Suppressor macrophage treated with lipopolysaccharide for 4 hours (primary cell): ENCODE measurements at places on chromosomes 6 and 20.

DNA sequence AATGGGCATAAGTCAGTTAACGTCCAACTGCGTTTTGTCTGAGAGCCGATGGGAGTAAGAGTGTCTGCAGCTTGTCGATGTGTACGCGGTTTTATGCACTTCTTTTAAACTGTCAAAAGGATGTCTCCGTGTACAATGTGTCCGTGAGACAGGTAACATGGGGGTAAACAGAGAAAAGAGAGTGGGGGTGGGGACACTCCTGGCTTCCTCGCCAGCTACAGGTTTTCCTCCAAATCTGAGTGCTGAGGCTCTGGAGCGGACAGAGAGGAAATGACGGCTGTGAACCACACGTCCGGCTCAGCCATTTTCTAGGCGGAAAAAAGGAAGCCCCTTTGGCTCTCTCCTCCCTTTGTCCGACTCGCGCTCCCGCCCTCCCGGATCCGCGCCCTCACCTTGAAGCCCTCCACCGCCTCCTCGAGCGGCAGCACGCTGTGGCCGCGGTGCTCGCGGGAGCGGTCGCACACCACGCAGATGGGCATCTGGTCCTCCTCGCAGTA lies 916 bp downstream of the TRIM27 start:
- peak; percentile 68 for DNase-seq

DNA sequence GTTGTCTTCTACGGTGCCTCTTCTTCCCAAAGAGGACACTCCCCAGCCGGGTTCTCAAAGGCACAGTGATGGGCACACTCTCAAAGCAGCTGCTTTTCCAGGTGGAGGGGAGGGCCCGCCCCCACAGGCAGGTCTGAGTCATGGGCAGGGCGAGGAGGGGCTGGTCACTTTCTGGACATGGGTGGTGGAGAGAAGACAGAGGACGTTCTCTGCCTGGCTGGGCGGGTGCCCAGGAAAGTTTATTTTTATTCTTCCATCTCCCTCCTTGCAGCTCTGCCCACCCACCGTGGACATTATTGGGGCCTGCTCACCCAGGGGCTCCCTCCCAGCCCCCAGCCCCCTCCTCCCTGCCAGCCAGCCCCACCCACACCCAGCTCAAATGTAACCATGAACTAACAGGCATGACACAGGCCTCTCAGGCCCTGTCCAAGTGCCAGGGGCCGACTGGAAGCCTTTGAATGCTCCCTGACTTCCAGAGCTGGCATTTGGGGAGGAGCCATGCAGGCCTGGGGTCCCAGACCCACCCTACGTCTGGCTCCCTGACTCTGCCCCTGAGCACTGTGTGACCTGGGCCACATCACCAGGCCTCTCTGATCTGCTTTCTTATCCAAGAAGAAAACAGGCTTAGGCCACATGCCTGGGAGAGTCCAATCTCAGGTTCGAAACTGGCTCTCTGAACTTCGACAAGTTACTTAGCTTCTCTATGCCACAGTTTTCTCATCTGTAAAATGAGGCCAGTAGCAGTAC lies 8.0 kb downstream of the TGM2 start:
- DNase-seq = no peak

DNA sequence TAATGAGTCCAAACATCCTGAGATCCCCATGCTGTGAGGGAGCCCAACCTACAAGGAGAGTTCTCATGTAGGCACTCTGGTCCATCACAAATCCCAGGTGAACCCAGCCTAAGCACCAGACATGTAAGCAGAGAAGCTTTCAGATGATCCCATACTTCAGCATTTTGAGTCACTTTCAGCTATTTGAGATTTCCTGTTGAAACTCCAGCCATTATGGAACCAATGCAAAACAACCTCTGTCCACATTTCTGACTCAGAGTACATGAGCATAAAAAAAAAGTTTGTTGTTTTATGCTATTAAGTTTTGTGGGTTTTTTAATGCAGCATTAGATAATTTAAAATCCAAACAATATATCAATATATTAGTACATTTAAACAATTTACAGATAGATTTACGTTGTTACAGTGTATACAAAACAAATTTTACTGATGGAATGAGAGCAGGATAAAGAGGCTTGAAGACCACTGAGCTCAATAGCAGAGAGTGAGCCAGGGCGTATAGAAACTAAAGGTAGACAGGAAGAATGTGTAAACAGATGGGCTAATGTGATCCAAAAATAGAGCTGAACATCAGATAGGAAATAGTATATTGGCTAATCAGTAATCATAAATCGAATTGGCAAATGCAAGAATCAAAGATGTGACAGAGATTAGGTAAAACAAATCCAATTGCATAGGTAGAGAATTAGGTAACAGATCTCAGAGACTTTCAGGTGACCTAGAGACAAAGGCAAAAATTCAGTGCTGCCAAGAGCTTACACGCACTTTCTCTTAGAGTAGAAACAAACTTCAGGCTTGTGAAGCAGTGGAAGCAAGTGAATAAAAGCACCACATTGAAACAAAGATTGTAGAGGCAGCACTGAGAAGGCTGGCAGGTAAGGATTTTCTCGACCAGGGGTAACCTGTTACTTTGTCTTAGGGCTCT lies 36.2 kb upstream of the PLCB1 start:
- DNase-seq = peak; percentile 35

DNA sequence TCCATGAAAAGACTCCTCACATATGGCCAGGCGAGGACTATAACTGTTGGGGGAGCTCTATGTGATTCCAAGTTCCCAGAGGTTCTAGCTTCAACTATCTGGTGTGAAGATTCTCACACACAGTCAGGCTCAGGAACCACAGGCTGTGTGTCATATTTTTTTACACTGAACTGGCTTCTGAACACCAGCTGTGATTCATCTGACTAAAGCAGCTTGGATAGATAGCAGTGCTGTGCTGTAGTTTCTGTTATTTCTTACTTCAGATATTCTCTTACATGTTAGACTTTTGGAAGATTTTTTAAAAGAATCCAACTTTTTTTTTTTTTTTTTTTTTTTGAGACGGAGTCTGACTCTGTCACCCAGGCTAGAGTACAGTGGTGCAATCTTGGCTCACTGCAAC lies 140.7 kb upstream of the MCHR2 start:
- no peak for DNase-seq

- no peak for DNase-seq
Measured at GRCh38 chr20:17523326-17523725, 7.9 kb downstream of the BFSP1 start.

DNA sequence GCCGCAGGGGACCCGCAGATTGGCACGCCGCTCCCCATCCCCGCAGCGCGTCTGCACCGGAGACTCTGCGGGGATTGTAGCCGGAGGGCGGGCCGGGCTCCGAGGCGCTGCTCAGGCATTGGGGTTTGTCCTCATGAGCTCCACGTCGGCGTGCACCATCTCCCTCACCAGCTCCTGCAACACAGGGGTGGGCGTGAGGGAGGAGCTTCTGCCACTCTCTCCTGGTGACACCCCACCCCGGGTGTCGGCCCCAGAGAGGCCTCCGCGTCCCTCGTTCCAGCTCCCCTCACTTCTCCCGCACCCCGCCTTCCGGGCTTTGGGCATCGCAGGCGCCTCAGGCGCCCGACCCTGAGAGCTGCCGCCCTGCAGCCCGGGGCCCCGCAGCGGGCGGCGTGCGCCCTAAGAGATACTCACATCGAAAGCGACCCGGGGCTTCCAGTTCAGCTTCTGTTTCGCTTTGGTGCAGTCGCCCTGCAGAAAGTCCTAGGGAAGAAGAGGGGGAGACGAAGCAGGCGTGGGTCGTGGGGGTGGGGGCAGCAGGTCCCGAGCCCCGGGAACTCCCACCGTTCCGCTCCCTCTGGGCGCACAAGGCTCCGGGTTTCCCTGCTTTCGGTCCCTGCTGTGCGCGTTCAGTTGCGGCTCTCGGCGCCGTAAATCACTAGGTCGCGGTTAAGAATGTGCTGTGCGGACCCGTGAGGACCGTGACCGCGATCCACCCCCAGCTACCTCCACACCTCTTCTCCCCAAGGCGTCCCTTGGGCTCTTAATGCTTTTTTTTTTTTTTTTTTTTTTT lies 14.5 kb downstream of the FOXC1 start:
- DNase-seq = peak; percentile 73

DNA sequence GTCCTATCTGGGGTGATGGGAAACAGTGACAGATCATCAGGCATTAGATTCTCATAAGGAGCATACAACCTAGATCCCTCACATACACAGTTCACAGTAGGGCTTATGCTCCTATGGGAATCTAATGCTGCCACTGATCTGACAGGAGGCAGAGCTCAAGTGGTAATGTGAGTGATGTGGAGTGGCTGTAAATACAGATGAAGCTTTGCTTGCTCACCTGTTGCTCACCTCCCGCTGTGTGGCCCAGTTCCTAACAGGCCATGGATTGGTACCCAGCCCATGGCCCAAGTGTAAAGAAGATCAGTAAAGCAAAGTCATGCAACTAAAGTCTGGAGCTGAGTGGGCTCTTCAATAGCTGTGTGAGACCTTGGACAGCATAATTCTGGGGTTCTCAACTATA lies 65.9 kb downstream of the PKIB start:
- no peak for DNase-seq

- DNase-seq = peak; percentile 39
Measured at GRCh38 chr6:146770965-146771735, 172.4 kb downstream of the ADGB start.

GRCh38 chr20:48278961-48279481 lies 493.7 kb upstream of the SULF2 start:
- DNase-seq = no peak

DNA sequence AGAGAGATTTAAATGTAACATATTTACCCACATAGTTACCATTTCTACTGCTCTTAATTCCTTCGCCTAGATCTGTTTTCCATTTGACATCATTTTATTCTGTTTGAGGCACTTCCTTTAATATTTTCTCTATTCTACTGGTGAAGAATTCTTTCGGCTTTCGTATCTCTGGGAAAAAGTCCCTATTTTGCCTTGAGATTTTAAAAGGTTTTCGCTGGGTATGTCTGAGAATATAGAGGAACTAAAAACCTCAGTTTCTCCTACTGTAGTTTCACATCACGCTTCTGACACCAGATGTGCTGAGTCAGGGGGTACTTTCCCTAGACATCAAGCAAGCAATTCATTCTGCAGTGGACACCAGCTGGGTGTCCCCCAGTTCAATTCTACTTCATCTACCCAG lies 61.7 kb downstream of the E2F3 start:
- peak; percentile 68 for DNase-seq

- peak; percentile 45 for DNase-seq
Measured at GRCh38 chr20:62627901-62628612, 14.2 kb upstream of the SLCO4A1 start.

DNA sequence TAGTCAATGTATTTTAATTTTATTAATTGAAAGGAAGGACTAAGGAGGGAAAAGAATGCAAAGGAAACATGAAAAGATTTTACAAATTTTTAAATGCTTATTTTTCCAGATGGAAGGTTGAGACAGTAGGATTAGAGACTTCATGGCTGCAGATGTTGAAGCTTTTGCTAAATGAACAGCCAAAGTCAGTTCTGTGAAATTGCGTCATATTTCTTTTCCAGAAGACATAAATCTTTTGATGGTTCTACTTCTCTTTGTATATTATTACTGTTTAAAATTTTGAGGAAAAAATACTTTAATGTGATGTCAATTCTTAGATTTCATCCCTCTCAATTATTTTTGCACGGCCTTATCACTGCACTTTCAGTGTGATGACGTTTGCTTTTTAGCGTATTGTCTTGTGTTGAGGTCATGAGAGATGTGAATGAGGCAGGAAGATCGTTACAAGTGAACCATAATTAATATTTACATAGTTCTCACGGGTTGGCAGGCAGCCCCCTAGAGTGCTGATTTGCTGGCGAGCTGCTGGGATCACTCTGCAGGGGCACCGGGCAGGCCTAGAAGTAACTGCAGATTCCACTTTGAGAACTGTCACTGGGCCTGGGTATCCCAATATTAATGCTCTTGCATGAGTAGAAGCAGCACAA lies 158.1 kb downstream of the TBXT start:
- DNase-seq = no peak
